ENCODE measurements at places on chromosomes 6 and 20.

DNA sequence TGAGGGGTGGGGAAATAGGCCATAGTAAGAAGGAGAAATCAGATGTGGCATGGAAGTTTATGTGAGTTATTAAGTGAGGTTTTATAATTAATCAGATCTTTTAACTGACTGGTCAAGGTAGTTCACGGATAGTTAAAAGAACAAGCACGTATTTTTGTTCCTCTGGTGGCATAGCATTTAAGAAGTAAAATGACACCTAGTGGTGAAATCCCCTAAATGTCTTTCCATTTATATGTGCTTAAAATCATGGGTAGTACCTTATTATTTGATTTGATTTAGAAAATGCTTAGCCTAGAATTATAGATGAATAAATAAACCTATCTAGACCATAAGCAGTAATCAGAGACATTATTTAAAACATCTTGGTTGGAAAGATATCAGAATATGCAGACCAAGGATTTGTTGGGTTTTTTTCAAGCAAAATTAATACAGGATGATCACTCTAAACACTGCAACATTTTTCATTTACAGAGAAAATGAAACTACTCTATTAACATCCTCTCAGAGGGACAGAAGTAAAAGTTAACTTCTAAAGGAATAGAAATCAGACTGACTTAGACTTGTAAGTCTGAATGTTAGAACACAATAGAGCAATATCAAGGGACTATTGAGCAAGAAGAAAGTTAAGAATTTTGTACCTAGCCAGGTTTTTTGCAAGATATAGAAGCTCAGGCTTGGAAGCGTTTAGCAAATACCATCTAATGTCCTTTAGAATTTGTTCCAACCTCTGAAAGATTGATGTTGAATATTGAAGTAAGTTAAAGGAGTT lies 81.1 kb downstream of the STXBP5 start:
- peak; percentile 13 for DNase-seq

DNA sequence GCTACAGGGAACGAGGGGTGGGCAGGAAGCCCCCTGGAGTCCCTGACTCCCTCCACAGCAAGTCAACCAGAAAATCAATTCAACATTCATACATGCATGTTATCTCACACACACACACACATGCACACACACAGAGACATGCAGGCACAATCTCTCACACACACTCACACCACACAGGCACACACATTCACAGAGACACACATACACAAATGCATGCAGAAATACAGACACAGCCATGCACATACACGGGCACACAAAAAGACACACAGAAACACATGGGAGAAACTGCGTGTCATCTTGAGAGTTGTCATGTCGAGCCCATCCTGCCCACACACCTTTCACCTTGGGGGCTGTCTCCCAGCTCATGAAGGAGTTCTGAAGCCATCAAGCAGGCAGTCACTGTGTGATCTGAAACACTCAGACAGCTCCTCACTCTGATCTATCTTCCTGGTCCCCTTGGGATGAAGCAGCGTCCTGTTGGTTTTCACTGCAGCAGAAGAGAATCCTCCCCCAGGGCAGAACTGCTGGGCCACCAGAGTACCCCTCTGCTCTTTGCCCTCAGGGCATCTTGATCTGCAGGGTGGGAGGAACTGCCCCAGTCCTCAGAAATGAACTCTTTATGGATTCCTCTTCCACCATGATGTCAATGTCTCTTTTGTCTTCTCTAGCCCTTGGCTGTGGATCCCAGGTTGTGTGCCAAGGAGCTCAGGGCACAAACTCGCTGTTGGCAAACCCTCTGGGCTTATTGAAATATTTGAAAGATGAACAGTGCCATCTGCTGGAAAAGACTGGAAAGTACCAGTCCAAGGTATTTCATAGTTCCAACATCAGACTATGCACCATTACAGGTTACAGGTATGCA lies 8.8 kb downstream of the RAET1L start:
- peak; percentile 73 for DNase-seq

- no peak for DNase-seq
Measured at GRCh38 chr6:122214605-122215318, 184.7 kb upstream of the HSF2 start.

- no peak for DNase-seq
Measured at GRCh38 chr20:45909817-45910669, 1.9 kb downstream of the PLTP start.

- no peak for DNase-seq
Measured at GRCh38 chr20:14691994-14692393, 354.6 kb upstream of the FLRT3 start.

DNA sequence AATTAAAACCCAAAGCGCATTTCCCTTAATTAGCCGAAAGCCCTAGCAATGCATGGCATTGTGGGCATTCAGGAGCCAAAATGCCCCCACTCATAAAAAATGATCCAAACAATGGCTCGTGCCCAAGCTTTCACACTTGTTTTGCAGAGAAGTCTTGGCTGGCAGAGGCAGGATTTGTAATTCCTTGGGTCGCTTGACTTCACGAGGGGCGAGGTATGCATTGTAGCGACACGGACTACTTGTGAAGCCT lies 613 bp upstream of the SASH1 start:
- no peak for DNase-seq

GRCh38 chr6:16278048-16278724 lies 39.8 kb downstream of the GMPR start:
- DNase-seq, result no peak

DNA sequence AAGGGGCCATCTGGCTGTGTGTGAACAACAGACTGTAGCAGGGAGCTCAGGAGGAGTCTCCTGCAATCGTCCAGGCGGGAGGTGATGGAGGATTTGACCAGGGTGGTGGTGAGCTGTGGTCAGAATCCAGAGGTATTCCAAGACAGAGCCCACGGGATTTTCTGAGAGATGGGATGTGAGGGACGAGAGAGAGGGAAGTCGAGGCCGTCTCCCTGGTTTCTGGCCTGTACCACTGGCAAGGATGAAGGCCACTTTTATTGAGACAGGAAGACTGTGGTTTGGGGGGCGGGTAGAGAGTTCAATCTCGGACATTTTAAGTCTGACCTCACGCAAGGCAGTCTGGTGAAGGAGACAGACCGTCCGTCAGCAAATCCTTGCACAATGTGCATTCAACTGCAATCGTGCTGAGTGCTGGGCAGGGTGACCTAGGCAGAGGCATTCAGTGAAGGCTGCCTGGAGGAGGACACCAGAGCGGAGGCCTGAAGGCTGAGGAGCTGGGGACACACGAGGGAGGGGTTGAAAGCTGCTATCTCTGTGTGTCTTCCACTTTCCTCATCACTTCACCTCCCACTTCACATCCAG lies 53.9 kb downstream of the PREX1 start:
- DNase-seq, result no peak

GRCh38 chr6:72653026-72653425 lies 31.2 kb downstream of the KCNQ5 start:
- no peak for DNase-seq

- no peak for DNase-seq
Measured at GRCh38 chr6:163954088-163954775, 539.7 kb downstream of the QKI start.

DNA sequence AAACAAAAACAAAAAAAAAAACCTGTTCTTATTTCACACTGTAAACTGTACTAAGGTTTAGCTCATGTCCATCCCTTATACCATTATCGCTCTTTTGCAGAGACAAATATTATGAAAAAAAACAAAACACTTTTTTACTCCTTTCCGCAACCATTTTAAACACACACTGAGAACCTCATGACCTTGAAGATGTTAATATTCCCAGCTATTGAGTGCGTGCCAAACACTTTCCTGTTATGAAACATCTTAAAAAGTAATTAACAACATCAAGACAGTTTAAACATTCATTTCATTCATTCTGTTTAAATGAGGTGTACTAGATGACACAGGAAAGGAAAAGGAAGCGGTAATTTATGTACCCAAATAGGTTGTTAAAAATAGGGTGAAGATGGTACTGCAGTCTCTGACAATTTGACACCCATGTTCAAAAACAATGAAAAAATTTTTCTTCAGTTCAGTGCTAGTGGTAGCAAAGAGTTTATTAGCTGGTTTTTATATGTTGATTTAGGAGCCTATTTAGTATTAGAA lies 3.9 kb upstream of the ARHGAP18 start:
- DNase-seq, result no peak

GRCh38 chr6:156425359-156426020 lies 351.7 kb upstream of the ARID1B start:
- DNase-seq, result no peak

GRCh38 chr6:36818756-36819155 lies 20.5 kb downstream of the CPNE5 start:
- no peak for DNase-seq

- DNase-seq, result no peak
Measured at GRCh38 chr20:11186301-11187008, 512.7 kb upstream of the JAG1 start.

- no peak for DNase-seq
Measured at GRCh38 chr20:57369596-57369995, 18.5 kb downstream of the RAE1 start.

DNA sequence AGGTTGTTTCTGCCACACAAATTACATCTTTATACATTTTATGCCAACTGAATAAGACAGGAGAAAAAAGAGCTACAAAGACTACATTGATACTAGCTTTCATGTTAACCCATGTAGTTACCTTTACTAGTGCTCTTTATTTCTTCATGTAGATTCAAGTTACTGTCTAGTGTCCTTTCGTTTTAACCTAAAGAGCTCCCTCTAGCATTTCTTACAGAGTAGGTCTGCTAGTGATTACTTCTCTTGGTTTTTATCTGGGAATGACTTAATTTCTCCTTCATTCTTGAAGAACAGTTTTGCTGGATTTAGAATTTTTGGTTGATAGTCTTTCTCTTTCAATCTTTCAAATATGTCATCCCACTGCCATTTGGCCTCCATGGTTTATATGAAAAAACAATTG lies 21.2 kb upstream of the NOP56 start:
- no peak for DNase-seq

GRCh38 chr6:132202574-132202973 lies 198.7 kb downstream of the MOXD1 start:
- no peak for DNase-seq

GRCh38 chr6:137700751-137701477 lies 166.1 kb upstream of the TNFAIP3 start:
- no peak for DNase-seq

DNA sequence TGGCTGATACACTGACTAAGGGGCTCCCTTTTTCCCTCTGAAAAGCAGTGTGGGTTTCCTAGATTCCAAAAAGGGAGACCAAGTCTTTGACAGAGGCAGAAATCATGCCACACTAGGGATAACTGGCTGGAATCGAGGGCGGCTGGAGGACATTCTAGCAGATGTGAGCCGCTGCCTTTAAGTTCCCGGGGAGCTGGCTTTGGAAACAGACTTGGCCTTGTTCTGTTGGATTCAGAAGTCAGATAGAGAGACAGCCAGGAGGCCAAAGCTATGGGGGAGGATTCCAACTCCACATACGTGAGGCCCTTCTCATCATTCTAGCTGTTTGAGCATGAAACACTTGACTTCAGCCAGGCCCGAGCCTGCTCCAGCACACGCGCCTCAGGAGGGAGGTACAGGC lies 109.9 kb upstream of the FOXC1 start:
- DNase-seq, result no peak

DNA sequence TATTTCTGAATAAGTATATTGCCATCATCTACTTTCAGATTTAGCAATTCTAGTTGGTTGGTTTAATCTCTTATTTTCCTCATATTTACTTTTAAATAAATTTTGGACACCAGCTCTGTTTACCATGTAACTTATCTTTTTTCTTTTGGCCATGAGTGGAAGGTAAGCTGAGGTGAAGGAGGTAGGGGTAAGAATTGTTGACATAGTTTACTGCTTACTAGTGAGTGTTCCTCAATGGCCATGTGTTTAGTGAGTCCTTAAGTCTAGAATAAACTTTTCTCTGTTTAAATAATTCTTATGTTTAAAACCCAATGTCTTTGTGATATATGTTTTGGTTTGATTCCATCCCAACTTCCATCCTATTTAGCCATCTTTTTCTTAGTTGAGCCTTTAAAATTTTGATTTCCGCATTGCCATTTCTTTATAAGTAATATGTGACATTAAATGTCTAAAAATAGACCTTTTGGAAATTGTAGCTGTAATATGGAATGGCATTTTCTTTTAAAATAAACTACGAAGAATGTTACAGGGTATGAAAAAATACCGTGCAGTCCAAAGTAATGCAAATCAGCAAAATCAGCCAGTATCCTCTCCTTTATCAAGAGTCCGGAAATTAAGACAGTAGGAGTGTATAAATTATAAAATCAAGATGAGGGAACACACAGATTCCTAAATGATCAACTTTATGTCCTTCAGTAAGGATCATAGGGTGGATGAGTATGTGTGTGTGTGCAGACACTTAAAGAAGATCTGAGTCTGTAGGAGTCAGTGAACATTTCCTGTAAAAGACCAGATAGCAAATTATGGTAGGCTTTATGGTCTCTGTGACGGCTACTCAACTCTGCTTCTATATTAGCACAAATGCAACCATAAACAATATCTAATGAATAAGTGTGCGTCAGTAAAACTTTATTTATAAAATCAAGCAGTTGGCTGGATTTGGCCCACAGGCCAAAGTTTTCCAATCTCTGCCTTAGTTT lies 10.3 kb downstream of the STXBP5 start:
- DNase-seq, result no peak

DNA sequence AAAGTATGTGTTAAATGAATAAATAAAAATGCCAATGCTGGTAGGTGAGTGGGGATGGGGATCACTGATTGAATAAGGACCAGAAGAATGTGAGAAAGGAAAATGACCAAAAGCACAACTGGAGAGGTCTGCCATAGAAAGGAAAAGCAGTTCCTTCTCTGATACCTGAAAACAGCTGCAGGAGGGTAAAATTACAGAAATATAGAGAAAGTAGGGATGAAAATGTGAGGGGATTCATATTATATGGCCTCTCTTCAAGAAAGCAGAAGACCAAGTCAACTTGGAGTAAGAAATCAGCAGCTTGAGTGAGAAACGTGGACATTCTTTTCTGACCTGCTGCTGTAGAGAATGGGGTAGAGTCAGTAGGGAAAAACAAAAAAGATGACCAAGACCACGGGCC lies 125.1 kb downstream of the MYB start:
- no peak for DNase-seq
